ENCODE measurements at places on chromosomes 2 and 18. TPM values are rescaled to one million over a fixed set of nuclear protein-coding genes. Genes with fewer than 3 reads are reported as not detected.

Gene GPR35
- total RNA-seq: 2.1 TPM

Gene LINC00305
- not detected for total RNA-seq

Gene C2orf66
- not detected for total RNA-seq

Gene HDAC4
- total RNA-seq: 25.6 TPM

Gene CYP27C1
- 0.10 TPM for total RNA-seq

Gene SLC4A3
- 456 TPM for total RNA-seq

Gene DLGAP1
- not detected for total RNA-seq

Gene PTPRN
- not detected for total RNA-seq

Gene ACKR3
- total RNA-seq: 25.4 TPM

Gene MTHFD2
- total RNA-seq: 20.0 TPM

Gene KCTD1
- total RNA-seq: 17.2 TPM

Gene GPR45
- not detected for total RNA-seq

Gene ZAP70
- total RNA-seq: 1.7 TPM

Gene DCC
- total RNA-seq: not detected

Gene SFXN5
- total RNA-seq: 8.6 TPM

Gene ZNF396
- total RNA-seq: 0.62 TPM

Gene ACMSD
- not detected for total RNA-seq

Gene RBFA
- 23.4 TPM for total RNA-seq

Gene SMPD4
- 31.6 TPM for total RNA-seq

Gene POU3F3
- not detected for total RNA-seq

Gene GAREM2
- total RNA-seq: 3.6 TPM

Gene SCYGR4
- total RNA-seq: not detected

Gene LOXHD1
- total RNA-seq: 0.74 TPM

Gene AFF3
- total RNA-seq: 10.0 TPM

Gene FOXD4L1
- not detected for total RNA-seq

Gene ACVR1C
- 0.32 TPM for total RNA-seq

Gene ACADL
- total RNA-seq: 0.59 TPM

Gene ABCG5
- not detected for total RNA-seq

Gene RAMP1
- total RNA-seq: 151 TPM

Gene SETBP1
- total RNA-seq: 6.7 TPM

Gene MPP4
- not detected for total RNA-seq

Gene POTEC
- not detected for total RNA-seq

Gene SOX11
- 0.10 TPM for total RNA-seq

Gene CHRNG
- total RNA-seq: not detected

Gene SERPINB13
- total RNA-seq: not detected

Measured in left ventricle myocardium superior (tissue), 1 donor.